ENCODE measurements at places on chromosomes 7 and 10.

DNA sequence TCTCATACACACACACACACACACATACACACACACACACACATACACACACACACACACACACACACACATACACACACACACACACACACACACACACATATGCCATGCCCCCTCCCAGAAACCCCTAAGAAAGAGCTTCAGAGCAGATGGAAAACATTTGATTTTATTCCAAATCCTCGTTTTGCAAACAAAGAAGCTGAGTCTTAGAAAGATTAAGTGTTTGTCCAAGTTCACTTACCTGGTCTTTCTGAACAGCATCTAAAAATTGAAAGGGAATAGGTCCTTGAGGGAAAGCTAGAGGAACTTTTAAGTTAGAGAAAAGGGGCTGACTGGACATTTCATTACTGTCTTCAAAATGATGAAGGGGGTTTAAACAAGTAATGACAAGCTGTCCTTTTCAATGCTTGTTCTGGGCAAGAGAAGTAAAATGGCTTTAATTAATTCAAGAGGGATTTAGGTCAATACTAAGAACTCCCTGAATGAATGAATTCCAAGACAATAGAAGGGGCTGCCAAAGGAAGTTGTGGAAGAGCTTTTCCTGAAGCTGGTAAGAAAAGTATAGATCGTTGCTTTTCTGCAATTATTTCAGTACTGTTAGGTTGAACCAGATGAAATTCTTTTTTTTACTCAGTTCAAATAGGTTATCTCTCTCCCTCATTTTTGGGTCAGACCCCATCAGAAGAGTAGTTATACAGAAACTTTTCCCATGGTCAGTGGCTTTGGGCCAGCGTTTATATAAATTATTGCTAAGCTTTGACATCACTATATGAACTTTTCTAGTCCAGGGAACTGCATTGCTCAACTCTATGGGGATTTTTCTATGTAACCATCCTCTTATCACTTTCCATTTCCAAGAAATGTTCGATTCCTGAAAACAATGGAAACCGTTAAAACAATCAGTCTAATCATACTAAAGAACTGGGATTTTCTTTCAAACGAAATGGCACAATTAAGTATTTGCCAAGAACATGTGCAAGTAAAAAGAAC is 261.4 kb downstream of the MTERF1 start:
- no peak for DNase-seq

DNA sequence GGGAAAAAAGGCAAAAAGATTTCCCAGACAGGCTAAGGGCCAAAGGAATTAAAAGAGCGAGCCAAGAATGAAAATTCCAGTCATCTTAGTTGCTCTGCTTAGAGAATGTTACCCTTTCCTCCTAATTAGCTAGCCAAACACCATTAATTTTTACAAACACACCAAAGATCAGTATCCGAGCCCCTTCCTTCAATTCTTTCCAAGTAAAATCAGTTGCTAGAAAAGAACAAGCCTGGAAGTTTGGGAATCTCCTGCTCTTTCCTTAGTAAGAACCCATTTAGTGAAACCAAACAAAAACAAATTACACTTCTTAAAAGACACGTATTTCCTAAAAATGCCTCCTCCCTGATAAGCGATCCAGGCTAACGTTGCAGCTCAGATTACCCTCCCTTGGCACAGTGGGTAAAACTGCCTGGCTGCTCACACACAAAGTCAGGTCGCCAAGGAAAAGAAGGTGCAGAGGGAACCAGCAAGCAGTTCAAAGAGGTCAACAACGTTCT is 57.1 kb upstream of the ABLIM1 start:
- no peak for DNase-seq

DNA sequence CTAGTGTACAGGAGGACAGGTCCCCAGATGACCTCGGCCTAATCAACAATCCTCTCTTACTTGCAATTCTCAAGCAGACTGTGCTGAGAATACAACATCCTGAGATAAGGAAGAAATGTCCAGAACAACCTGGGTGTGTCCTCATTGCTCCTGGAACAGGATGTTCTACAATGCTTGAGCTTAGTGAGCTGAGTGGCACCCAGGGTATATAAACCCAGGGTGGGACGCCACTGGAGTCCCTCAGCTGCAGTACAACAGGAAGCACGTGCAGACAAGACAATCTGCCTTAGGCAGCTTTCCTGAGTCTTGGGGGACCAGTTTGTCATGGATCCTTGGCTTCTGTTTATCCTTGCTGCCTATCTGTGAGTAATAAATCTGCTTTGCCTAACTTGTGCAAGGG is 27.7 kb upstream of the SLC25A13 start:
- no peak for DNase-seq

DNA sequence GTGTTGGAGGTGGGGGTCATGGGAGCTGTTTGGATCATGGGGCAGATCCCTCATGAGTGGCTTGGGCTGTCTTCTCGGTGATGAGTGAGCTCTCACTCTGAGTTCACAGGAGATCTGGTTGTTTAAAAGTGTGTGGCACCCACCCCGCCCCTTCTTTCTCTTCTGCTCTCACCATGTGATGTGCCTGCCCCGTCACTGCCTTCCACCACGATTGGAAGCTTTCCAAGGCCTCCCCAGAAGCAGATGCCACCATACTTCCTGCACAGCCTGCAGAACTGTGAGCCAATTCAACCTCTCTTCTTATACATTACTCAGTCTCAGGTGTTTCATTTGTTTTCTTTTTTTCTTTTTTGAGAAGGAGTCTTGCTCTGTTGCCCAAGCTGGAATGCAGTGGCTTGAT is 170.0 kb downstream of the PTPN20 start:
- DNase-seq: no peak

- no peak for DNase-seq
These were observed 115.4 kb upstream of the ADO start for GRCh38 chr10:62688971-62689700.

GRCh38 chr10:17379151-17379690 is 75.2 kb downstream of the ST8SIA6 start:
- DNase-seq: no peak

DNA sequence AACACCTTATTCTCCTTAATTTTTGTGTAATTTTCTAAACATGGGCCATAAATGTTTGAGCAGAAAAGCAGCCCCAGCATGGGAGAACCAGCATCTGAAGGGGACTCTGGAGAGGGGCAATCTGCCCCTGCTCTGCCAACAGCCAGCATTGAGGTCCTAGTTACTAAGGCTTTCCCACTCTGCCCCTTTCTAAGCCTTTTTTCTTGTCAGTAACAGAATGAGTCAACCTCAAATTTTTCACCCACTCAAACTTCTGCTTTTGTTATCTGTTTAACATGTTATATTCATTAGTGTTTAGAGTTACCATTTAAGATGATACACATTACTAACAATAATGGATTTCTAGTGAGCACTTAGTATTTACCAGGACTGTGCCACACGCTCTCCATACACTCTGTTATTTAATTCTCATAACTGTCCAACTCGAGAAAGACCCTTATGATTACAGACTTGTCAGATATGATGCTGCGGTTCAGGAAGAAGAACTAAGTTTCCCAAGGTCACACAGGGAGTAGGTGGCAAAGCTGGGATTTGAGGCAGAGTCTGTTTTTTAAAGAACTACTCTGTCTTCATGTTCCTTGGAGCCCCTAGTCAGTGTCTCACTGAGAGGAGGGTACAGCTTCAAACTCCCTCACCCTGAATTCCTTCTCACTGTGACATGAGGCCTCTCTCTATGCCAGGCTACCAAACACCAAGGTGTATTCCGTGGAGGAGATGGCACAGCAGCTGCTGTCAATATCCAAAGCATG is 19.9 kb upstream of the GPAM start:
- DNase-seq: no peak

DNA sequence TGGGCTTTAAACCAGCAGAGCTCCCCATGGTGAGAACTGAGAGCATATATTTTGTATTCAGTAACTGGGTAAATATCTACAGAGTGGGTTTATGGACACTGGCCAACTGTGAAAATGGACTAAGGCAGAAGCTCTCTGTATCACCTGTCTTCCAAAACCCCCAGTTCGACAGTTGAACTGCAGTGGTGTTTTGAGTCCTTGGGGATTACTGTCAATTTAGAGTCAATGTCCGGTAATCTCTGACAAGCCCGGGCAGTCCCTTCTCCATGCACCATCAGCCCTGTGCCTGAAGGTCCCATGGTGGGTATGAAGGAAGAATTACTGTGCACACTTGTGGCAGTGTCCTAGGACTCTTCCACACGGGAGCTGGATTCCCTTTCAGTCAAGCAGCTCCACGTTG is 235.0 kb downstream of the CCSER2 start:
- no peak for DNase-seq

DNA sequence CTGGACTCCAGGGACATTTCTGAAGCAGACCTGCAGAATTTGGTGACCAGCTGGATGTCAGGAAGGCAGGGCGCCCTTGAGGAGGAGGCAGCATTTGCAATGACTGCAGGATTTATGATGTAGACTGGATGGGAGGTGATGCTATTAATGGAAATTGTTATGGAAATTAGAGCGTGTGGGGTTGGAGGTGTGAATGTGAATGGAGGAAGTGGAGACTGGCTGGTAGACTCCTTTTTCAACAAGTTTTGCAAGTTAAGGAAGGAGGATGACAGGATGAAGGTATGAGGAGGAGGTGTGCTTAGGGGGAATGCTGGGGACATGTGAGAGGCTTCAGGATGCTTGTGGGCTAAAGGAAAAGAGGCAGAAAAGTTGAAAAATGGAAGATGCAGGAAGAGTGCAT is 137.0 kb downstream of the TMEM178B start:
- no peak for DNase-seq

GRCh38 chr10:16521311-16522016 is at the start of gene C1QL3:
C1QL3 (minus strand) TSS chr10:16521879; CDS start chr10:16521065, 814 bp downstream.
- no peak for DNase-seq

GRCh38 chr7:100437150-100438100 is 1.1 kb upstream of the PPP1R35 start:
- no peak for DNase-seq

GRCh38 chr7:139397192-139397591 is 37.5 kb downstream of the LUC7L2 start:
- DNase-seq: no peak

DNA sequence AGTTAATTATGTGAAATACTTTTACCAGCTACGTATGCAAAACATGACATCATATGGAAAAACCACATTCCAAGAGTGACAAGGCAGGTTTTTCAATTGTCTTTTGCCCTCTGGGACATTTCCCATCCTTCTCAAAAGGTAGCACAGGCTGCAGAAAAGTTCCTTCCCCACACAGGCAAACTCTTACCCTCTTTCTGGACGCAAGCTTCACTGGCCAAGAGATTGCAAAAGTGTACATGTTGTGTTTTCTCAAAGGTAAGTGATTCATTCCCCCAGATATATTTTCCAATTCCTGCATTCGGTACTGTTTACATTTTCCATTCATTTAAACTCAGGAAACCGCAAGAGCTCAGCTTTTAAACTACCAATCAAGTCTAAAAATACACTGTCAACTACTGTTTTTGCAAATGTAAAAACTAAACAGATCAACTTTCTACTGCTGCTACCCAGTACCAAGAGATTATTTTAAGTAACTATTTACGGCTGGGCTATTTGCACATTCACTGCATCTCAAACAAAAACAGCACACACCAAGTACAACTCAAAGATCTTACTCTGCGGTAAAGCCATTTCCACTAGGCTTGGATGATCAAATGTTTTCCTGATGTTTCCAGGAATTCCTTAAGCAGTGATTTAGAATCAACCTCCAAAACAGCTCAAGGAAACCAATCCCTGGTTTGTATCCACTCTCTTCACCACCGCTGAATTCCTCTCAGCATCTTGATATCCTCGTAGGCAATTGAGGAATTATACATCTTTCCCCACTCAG is 233.6 kb upstream of the CCDC6 start:
- DNase-seq: no peak

DNA sequence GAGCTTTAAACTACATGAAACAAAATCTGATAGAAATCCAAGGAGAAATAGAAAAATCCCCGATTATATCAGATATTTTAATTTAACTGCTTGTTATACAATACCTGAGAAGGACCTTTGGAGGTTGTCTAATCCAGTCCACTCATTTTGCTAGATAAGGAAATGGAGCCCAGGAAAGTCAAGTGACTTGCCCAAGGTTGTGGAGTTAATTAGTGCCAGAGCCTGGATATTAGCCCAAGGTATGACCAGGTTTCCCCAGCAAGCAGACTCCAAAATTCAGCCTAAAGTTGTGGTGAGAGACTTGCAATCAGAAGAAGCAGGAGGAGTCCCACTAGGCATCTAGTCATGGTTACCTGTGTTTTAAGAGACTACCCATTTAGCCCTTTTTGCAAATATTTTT is 11.7 kb upstream of the EEPD1 start:
- no peak for DNase-seq

DNA sequence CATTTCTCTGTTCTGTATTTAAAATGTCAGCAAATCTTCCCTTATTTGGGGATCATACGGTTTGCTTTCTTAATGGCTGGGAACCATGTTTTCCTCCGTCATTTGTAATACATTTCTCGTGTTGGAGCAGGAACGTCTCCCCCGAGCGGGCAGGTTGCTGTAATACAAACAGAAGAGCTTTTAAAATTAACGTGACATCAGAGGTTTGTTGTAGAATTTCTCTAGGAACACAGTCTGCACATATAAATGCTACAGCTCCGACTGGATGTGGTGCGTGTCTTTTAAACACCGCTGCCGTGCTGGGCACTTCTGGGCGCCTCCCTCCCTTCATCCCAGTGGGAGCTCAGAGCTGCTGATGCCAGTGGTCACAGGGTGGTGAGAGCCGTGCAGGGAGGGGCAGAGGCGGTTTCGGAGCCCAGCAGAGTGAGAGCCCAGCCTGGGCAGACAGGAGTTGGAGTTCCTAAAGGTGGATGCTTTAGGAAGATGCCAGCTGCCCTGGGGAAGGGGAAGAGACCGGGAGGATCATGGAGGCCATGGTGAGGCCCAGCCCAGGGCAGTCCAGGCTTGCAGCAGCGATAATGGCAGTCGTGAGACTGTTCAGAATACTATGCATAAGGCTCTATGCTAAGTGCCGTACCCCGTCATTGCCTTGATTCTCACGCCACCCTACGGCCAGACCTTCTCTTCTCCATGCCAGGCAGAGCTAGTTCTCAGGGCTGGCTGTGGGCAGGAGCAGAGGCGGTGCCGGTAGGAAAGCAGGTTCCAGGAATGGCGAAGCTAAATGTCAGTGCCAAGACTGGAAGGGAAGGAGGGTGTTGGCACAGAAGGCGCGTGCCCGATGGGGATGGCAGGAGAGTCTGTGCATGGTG is 96.2 kb downstream of the GLRX3 start:
- no peak for DNase-seq

All from GM18507 (cell line).